ENCODE measurements at places on chromosomes 5 and 9. TPM values are rescaled to one million over a fixed set of nuclear protein-coding genes. Genes with fewer than 3 reads are reported as not detected.

DNA sequence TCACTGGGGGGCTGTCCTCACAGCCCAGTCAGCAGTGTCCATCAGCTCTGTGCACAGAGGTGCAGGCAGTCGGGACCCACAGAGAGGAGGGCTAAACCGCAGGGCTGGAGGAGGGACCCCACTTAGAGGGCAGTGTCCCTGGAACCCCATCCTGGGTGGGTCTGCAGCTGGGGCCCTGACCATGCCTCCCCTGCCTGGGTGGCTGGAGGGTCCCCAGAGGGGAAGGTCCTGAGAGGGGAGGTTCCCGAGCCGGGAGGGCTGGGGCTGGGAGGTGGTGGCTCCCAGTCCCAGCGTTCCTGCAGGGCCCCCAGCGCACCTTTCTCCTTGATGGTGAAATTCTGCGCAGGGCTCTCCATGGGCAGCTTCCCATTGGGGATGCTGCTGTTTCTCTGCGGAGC, 32.7 kb downstream of the EXOC3 start:
- peaks cover 7% of the 10 kb centered on the region for H3K27me3 ChIP-seq
- H3K36me3 ChIP-seq, result no peaks in the 10 kb centered on the region
- peaks cover 21% of the 10 kb centered on the region for H3K4me1 ChIP-seq
- H3K4me3 ChIP-seq, result no peak overlapping the region

SLC6A3 gene
- not detected for total RNA-seq

DNA sequence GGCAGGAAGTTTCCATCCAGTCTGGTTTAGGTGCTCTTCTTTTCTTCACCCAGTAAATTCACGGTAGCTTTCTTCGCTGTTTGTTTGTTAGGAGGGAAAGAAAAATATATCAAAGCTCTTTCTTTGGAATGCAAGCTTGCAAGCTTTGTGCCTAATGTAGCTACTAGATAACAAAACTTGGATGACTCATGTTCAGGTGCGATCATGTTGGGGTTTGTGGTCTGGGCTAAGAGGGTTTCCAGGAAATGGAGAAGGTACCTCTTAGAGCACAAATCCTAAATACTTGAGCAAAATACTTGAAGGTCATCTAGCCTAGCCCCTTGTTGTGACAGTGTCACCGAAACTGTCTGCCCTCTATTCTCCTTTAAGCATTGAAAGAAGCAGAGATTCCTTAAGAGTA, 17.7 kb downstream of the SRP19 start:
- H3K4me1 ChIP-seq, result peaks cover 19% of the 10 kb centered on the region
- peak; percentile 36 for DNase-seq
- no peak overlapping the region for H3K27ac ChIP-seq
- peaks cover 5% of the 10 kb centered on the region for H3K36me3 ChIP-seq
- no peaks in the 10 kb centered on the region for H3K27me3 ChIP-seq

RNF180 gene
- not detected for total RNA-seq

C9orf153 gene
- 0.33 TPM for total RNA-seq

FAM169A gene
- total RNA-seq, result 8.4 TPM

TMEM215 gene
- not detected for total RNA-seq
